ENCODE measurements at places on chromosomes 4 and X. TPM values are rescaled to one million over a fixed set of nuclear protein-coding genes. Genes with fewer than 3 reads are reported as not detected.

The ARR3 gene
- not detected for polyA plus RNA-seq

The GALNTL6 gene
- polyA plus RNA-seq = 0.87 TPM

The ETNPPL gene
- polyA plus RNA-seq = 1.9 TPM

The HERC3 gene
- polyA plus RNA-seq = 4.4 TPM

The NPY2R gene
- polyA plus RNA-seq = not detected

The MMRN1 gene
- 3.7 TPM for polyA plus RNA-seq

The PDCL2 gene
- 0.45 TPM for polyA plus RNA-seq

The MND1 gene
- 3.1 TPM for polyA plus RNA-seq

The CRMP1 gene
- 1.9 TPM for polyA plus RNA-seq

The PYURF gene
- polyA plus RNA-seq = 91.8 TPM

The FAM236C gene
- polyA plus RNA-seq = not detected

The SORBS2 gene
- 31.2 TPM for polyA plus RNA-seq

The DAPP1 gene
- polyA plus RNA-seq = 1.6 TPM

The DDX53 gene
- not detected for polyA plus RNA-seq

The GCNA gene
- polyA plus RNA-seq = 0.50 TPM

The MTNR1A gene
- not detected for polyA plus RNA-seq

The CCDC120 gene
- polyA plus RNA-seq = 7.3 TPM

The CYLC1 gene
- polyA plus RNA-seq = not detected

The YY2 gene
- polyA plus RNA-seq = 0.31 TPM

The TLL1 gene
- polyA plus RNA-seq = 0.28 TPM

The MAOA gene
- polyA plus RNA-seq = 91.3 TPM

The MAGEC2 gene
- not detected for polyA plus RNA-seq

Data from stomach (tissue), 19 donors.